Lower lobe of right lung (tissue), 2 donors: ENCODE measurements at places on chromosomes 1 and 21.
A peak's percentile ranks its signal among the peaks of the same experiment; 100 is the strongest.

DNA sequence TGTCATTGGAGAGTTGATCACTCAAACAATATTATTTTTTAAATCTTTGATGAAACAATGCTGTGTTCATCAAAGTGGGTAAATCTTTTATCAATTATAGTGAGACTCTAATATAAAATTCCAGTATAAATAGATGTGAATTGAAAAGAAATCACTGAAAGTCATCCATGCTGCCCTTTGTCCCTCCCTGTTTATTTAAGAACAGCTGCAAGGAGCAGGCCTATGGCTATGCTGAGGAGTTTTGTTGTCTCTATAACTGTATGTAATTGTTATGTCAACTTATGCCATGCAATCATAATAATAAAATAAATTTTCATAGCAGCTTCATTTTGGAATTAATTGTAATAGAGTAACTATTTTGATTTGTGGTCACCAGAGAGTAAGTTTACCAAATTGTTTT, 1272.4 kb upstream of the ADGRL4 start:
- no peak for DNase-seq

- DNase-seq: no peak
Measured at GRCh38 chr1:206939841-206940587, 6.3 kb downstream of the PIGR start.

- no peak for DNase-seq
Measured at GRCh38 chr1:234751678-234752077, 141.7 kb upstream of the IRF2BP2 start.

GRCh38 chr1:230237009-230237370, 170.0 kb downstream of the GALNT2 start:
- no peak for DNase-seq

GRCh38 chr1:62318320-62318755, 896 bp downstream of the KANK4 start:
- no peak for DNase-seq

DNA sequence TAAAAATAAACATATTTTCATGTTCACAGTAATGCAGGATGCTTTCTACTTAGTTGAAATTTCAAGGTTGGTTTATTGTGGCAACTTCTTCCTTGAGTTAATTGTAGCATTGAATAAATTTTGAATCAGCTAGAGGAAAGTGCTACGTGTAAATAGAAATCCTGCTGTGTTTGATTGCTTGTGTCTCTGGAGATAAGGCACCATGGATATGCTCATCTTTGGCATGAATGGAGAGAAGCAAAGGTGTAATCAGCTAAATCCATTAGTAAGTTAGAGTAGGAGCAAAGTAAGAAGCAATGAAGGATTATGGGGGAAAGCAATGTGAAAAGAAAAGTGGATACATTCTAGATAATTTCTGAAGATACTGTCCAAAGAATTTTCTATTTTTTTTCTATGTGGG, 331.1 kb downstream of the PTPRC start:
- DNase-seq: no peak

DNA sequence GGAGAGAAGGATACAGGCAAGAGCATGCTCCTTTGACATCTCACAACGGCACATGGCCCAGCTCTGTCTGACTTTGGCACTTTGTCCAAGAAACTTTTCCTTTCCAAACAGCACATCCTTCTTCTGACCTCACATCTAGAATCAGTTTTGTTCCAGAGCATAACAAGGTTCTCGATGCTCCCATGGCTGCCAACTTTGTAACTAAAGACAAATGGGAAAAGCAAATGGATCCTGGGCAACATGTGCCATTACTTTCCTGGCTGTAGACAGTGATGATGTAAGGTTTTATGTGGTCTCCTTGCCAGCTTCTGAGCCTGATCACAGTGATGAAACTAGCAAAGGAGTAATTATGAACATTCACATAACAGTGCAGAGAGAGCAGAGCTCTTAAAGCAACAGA, 171.8 kb upstream of the C1orf87 start:
- no peak for DNase-seq

DNA sequence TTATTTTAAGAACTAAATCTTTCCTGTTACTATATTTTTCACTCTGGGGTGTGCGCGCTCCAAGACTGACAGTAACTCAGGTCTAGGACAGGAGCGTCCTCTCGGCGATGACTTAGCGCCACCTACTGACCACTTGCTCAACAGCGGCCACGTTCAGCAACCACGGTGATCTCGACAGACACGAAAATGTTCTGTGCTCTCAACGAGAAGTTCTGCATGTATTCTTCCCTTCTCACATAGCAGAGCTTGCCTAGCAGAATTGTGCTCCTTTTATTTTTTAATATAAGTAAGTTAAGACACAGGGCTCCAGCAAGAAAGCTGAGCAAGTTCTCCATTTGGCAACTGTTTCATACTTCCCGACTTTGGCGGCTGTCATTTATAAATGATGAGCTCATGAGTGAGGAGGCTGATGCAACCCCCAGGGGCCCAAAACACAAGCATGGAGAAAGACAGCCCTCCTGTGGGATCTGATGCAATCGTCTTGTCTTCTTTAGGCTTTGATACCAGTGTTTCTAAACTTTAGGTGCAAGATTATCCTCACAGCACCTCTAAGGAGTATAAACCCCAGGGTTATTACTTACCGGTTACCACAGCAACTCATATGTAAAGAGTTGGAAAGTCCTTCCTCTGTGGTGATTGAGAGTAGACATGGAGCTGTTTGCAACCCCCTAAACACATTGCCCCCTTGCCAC, 92.6 kb downstream of the HHIPL2 start:
- peak; percentile 79 for DNase-seq

- no peak for DNase-seq
Measured at GRCh38 chr1:36822648-36823047, 211.7 kb downstream of the GRIK3 start.

- DNase-seq: no peak
Measured at GRCh38 chr1:50342525-50342924, 80.7 kb downstream of the DMRTA2 start.

- no peak for DNase-seq
Measured at GRCh38 chr1:207500306-207500705, 4.3 kb downstream of the CR1 start.

DNA sequence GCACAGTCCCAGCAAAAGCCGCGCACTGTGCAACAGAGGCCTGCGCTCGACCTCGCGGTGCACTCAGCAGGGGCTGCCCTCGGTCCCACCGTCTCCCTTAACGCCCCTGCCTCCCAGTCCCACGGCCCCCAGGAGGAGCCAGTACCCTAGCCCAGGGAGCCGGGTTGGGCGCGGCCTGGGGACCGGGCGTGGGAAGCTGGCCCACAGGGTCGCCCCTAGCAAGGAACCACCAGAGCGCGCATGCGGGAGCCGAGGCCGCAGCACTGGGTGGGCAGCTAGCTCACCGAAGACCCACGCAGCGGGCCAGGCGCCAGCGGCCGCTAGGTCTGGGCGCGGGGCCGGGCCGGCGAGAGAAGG, 21.6 kb upstream of the ZNF678 start:
- no peak for DNase-seq

- DNase-seq: no peak
Measured at GRCh38 chr1:223227486-223228196, 84.6 kb upstream of the TLR5 start.

- no peak for DNase-seq
Measured at GRCh38 chr1:16127676-16128337, 28.1 kb downstream of the EPHA2 start.

DNA sequence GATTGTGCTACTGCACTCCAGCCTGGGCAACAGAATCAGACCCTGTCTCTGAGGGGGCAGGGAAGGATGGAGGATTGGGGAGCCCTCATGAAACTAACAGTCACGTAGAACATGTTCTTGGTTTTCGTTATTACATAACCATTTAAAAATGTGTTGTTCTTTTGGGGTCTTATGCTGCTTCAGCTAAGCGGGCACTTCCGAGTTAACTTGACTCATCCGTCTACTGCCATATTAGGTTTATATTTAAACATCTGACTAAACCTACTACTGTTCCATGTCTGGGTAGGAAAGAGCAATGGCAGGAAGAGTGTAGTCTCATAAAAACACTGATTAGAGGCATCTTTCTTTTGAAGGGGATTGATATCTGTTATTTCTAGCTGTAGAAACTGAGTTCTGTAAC, 59.5 kb upstream of the BMP8A start:
- no peak for DNase-seq

DNA sequence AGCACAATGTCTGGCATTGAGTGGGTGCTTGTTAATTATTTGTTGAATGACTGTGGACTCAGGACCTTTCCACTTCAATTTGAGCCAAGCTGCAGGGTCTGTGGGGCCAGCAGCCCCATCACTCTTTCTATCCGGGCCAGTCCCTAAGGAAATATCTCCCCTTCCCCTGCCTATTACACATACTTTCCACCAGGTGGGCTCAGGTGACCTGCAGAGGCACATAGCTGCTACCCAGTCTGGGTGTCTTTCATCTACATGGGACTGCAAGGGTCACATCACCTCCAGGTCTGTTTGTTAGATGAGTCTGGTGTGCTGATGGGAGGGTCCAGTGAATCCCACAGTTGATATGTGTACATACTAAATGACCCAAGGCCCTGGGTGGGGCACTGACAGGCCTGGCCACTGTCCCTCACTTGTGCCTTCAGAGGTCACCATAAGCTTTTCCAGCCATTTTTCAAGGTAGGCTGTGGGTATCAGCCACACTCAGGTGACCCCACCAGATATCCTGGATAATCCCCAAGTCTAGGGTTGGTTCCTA, 59.5 kb upstream of the KDM4A start:
- DNase-seq: no peak

- DNase-seq: peak; percentile 84
Measured at GRCh38 chr1:108747171-108747850, 837 bp downstream of the STXBP3 start.

GRCh38 chr1:154403261-154403943, 1.7 kb upstream of the IL6R start:
- DNase-seq: no peak

GRCh38 chr1:55604179-55604578, 389.0 kb upstream of the USP24 start:
- DNase-seq: no peak

GRCh38 chr1:238176441-238176840, 285.7 kb upstream of the ZP4 start:
- no peak for DNase-seq

- no peak for DNase-seq
Measured at GRCh38 chr1:205243350-205244191, 15.8 kb downstream of the TMCC2 start.

- DNase-seq: no peak
Measured at GRCh38 chr1:175254190-175254589, 61.6 kb upstream of the KIAA0040 start.

GRCh38 chr1:154758346-154758745, 111.7 kb downstream of the KCNN3 start:
- DNase-seq: no peak

- no peak for DNase-seq
Measured at GRCh38 chr1:199273837-199274379, 635.1 kb downstream of the PTPRC start.

DNA sequence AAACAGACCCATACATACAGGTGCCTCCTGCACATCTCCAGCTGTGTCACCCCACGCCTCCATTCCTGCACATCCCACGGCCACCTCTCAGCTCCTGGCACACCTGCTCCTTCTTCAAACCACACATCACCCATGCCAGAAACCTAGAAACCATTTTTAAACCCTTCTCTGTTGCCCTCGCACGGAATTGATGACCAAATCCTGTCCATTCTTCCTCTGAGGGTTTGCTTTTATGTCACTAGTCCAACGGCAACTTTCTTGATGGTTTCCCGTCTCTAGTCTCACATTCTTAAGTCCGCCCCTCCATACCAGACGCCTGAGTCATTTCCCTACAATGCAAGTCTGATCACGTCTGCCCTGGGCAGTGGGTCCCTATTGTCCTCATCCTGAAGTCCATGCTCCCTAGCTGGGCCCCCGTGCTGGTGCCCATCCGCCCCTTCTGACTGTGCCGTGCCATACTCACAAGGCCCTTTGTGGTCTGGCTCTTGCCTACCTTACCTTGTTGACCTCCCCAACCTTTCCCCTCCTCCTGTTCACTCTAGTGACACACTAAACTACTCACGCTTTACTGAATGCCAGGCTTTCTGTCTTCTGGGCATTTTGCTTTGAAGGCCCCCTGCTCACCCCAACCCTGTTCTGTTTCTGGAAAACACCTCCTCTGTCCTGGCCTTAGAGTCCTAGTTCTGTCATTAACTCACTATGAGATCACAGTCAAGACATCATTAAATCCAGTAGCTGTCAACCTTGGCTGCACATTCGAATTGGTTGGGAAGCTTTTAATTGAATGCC, 17.6 kb downstream of the SLC2A1 start:
- DNase-seq: no peak

- DNase-seq: no peak
Measured at GRCh38 chr21:41961282-41961701, 7.5 kb upstream of the C2CD2 start.

DNA sequence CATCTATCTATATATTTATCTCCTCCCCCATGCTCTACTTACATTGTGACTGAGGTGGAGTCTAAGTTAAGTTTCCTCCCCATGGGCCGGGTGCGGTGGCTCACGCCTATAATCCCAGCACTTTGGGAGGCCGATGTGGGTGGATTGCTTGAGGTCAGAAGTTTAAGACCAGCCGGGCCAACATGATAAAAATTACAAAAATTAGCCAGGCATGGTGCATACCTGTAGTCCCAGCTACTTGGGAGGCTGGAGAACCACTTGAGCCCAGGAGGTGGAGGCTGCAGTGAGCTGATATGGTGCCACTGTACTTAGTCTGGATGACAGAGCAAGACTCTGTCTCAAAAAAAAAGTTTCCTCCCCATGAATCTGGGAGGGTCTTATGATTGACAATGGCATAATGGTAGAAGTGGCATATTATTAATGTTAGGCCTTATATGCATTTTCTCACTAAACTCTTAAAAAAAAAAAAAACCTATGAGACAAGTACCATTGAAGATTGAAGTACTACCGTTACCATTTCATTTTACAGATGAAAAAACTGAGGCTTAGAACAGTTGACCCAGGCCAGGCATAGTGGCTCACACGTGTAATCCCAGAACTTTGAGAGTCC, 11.2 kb downstream of the F11R start:
- no peak for DNase-seq

GRCh38 chr1:224637936-224638335, 21.8 kb downstream of the CNIH3 start:
- DNase-seq: no peak

- no peak for DNase-seq
Measured at GRCh38 chr1:172599912-172600311, 59.0 kb upstream of the FASLG start.

GRCh38 chr1:226804907-226805759, 65.3 kb upstream of the PSEN2 start:
- no peak for DNase-seq

DNA sequence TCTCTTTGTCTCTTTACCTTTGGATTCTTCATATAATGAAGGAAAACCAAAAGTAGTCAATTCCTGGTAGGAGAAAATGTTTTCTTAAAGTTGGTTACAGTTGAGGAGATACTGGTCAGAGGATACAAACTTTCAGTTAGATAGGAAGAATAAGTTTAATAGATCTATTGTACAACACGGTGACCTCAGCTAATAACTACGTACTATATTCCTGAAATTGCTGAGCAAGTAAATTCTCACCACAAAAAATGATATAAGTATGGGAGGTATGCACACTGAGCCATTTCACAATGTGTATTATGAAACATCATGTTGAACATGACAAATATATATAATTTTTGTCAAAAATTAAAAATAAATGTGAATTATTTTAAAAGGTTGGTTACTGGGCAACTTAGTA, 20.4 kb downstream of the SSX2IP start:
- no peak for DNase-seq

GRCh38 chr1:157472959-157473358, 79.4 kb downstream of the FCRL5 start:
- DNase-seq: no peak
